ENCODE measurements at places on chromosomes 7 and 10. TPM values are rescaled to one million over a fixed set of nuclear protein-coding genes. Genes with fewer than 3 reads are reported as not detected.

GPER1 gene
- 0.18 TPM for total RNA-seq

CACNB2 gene
- not detected for total RNA-seq

PIP gene
- not detected for total RNA-seq

CCDC7 gene
- 10.4 TPM for total RNA-seq

TMEM26 gene
- not detected for total RNA-seq

INHBA gene
- not detected for total RNA-seq

DNAJC12 gene
- total RNA-seq = 29.1 TPM

FBXL13 gene
- total RNA-seq = 0.96 TPM

SSC4D gene
- total RNA-seq = 0.68 TPM

CCDC136 gene
- total RNA-seq = 7.6 TPM

FAM180A gene
- total RNA-seq = not detected

CTTNBP2 gene
- not detected for total RNA-seq

GPR26 gene
- total RNA-seq = not detected

STK31 gene
- total RNA-seq = not detected

CAPZA2 gene
- 122 TPM for total RNA-seq

GCK gene
- total RNA-seq = 2.6 TPM

OPN4 gene
- not detected for total RNA-seq

CCZ1 gene
- 102 TPM for total RNA-seq

NKX2-3 gene
- not detected for total RNA-seq

STEAP4 gene
- total RNA-seq = not detected

GPR15LG gene
- not detected for total RNA-seq

SPDYE9 gene
- total RNA-seq = not detected

CDHR3 gene
- total RNA-seq = 0.74 TPM

SPDYE2B gene
- not detected for total RNA-seq

MGAM2 gene
- not detected for total RNA-seq

OSBPL3 gene
- 44.6 TPM for total RNA-seq

DKK1 gene
- not detected for total RNA-seq

IFIT1B gene
- total RNA-seq = not detected

PUS7 gene
- 36.5 TPM for total RNA-seq

PARD3 gene
- 2.0 TPM for total RNA-seq

CNPY1 gene
- not detected for total RNA-seq

CRTAC1 gene
- total RNA-seq = not detected

SLC26A3 gene
- not detected for total RNA-seq

MBLAC1 gene
- 1.9 TPM for total RNA-seq

OR2A5 gene
- not detected for total RNA-seq

PDE1C gene
- not detected for total RNA-seq

MEIG1 gene
- not detected for total RNA-seq

RPP30 gene
- 56.8 TPM for total RNA-seq

LRRC18 gene
- not detected for total RNA-seq

INA gene
- 0.25 TPM for total RNA-seq

C10orf143 gene
- total RNA-seq = 5.1 TPM

LRGUK gene
- total RNA-seq = 0.09 TPM

TMEM270 gene
- total RNA-seq = not detected
